Uterine smooth muscle cell (primary cell): ENCODE measurements at places on chromosomes 7 and 10. TPM values are rescaled to one million over a fixed set of nuclear protein-coding genes. Genes with fewer than 3 reads are reported as not detected.

Gene EBLN1
- not detected in 2 replicates for total RNA-seq

Gene GNGT1
- total RNA-seq: not detected in 2 replicates

Gene TMEM229A
- not detected in 2 replicates for total RNA-seq

Gene ZNF277
- 24.1 and 52.2 TPM in 2 replicates for total RNA-seq

Gene RBM20
- under 0.01 TPM in 2 replicates for total RNA-seq

Gene NPSR1
- not detected in 2 replicates for total RNA-seq

Gene GAD2
- total RNA-seq: not detected in 2 replicates

Gene FERD3L
- total RNA-seq: not detected in 2 replicates

Gene RHOBTB1
- total RNA-seq: 8.7 and 16.4 TPM in 2 replicates

Gene LEP
- total RNA-seq: 0.12 TPM in 1 of 2 replicates, not detected in the other

Gene PLXDC2
- 0.77 and 6.9 TPM in 2 replicates for total RNA-seq

Gene ZNHIT1
- total RNA-seq: 72.3 and 91.5 TPM in 2 replicates

Gene FAM237B
- total RNA-seq: 0.12 and 0.22 TPM in 2 replicates

Gene GSTO2
- total RNA-seq: 1.7 and 5.1 TPM in 2 replicates

Gene GATAD1
- 22.5 and 30.1 TPM in 2 replicates for total RNA-seq

Gene ZPBP
- not detected in 2 replicates for total RNA-seq

Gene LHFPL3
- 0.12 and 1.00 TPM in 2 replicates for total RNA-seq

Gene PRTFDC1
- total RNA-seq: 13.5 and 22.9 TPM in 2 replicates

Gene AKR1C4
- not detected in 2 replicates for total RNA-seq

Gene CYP26A1
- total RNA-seq: not detected in 2 replicates

Gene NYAP1
- total RNA-seq: 1.2 and 2.5 TPM in 2 replicates

Gene HYAL4
- not detected in 2 replicates for total RNA-seq

Gene GIMAP5
- total RNA-seq: under 0.01 TPM in 1 of 2 replicates, not detected in the other

Gene GSDME
- total RNA-seq: 56.4 and 61.7 TPM in 2 replicates

Gene SMO
- 10.8 and 29.2 TPM in 2 replicates for total RNA-seq

Gene CALML5
- not detected in 2 replicates for total RNA-seq

Gene CLRN3
- total RNA-seq: not detected in 2 replicates

Gene RNF32
- total RNA-seq: 1.2 and 2.0 TPM in 2 replicates

Gene HOXA2
- under 0.01 TPM in 1 of 2 replicates, not detected in the other for total RNA-seq

Gene NKX6-2
- under 0.01 TPM in 1 of 2 replicates, not detected in the other for total RNA-seq

Gene TMEM196
- total RNA-seq: not detected in 2 replicates

Gene FZD1
- total RNA-seq: 18.7 and 25.1 TPM in 2 replicates

Gene STEAP1
- total RNA-seq: 32.6 and 65.6 TPM in 2 replicates

Gene NCF1
- 0.12 TPM in 1 of 2 replicates, not detected in the other for total RNA-seq

Gene CPA5
- not detected in 2 replicates for total RNA-seq

Gene CDNF
- 1.1 and 1.3 TPM in 2 replicates for total RNA-seq

Gene TAS2R5
- 0.55 and 1.00 TPM in 2 replicates for total RNA-seq

Gene ELN
- 0.89 and 2.6 TPM in 2 replicates for total RNA-seq

Gene MORN4
- total RNA-seq: 5.0 and 9.5 TPM in 2 replicates

Gene PYROXD2
- total RNA-seq: 5.6 and 26.7 TPM in 2 replicates

Gene HABP2
- total RNA-seq: not detected in 2 replicates

Gene CADPS2
- total RNA-seq: 21.6 and 34.5 TPM in 2 replicates

Gene PROSER2
- 0.44 and 1.6 TPM in 2 replicates for total RNA-seq

Gene AKR1C2
- total RNA-seq: 20.4 and 34.5 TPM in 2 replicates

Gene UFSP1
- total RNA-seq: 7.2 and 9.9 TPM in 2 replicates

Gene EPO
- total RNA-seq: not detected in 2 replicates

Gene FGFBP3
- total RNA-seq: 0.66 and 0.75 TPM in 2 replicates
